ENCODE measurements at places on chromosomes 7 and 10.

GRCh38 chr7:25857376-25858067, 294.5 kb upstream of the NFE2L3 start:
- DNase-seq, result no peak

- DNase-seq, result no peak
Observed at GRCh38 chr10:44725404-44725803, 185.7 kb upstream of the TMEM72 start.

- no peak for DNase-seq
Observed at GRCh38 chr10:31923389-31923788, 5.2 kb downstream of the ARHGAP12 start.

GRCh38 chr7:85529831-85530230, 343.0 kb upstream of the SEMA3D start:
- DNase-seq, result no peak

GRCh38 chr10:36526033-36526432, 599.4 kb upstream of the ANKRD30A start:
- DNase-seq, result no peak

DNA sequence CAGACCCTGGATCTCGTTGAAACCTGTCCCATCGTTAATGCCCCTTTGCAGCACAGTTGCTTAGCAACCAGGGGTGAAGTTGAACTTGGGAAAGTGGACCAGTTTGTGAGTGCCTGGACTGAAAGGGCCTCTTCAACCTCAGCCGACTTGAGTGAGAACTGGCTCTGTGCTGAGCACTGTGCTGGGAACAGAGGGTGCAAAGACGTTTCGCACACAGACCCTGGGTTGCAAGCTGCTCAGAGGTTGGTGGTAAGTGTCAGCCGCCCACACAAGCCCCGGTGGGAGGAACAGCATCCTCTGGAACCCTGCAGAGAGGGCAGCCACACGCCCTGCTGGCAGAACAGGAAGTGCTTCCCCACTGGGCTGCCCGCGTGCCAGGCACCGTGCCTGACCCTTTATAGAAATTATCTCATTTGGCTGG, 89.2 kb downstream of the CARD11 start:
- DNase-seq, result no peak

GRCh38 chr7:99579281-99579955, 18.6 kb upstream of the TMEM225B start:
- DNase-seq, result no peak

DNA sequence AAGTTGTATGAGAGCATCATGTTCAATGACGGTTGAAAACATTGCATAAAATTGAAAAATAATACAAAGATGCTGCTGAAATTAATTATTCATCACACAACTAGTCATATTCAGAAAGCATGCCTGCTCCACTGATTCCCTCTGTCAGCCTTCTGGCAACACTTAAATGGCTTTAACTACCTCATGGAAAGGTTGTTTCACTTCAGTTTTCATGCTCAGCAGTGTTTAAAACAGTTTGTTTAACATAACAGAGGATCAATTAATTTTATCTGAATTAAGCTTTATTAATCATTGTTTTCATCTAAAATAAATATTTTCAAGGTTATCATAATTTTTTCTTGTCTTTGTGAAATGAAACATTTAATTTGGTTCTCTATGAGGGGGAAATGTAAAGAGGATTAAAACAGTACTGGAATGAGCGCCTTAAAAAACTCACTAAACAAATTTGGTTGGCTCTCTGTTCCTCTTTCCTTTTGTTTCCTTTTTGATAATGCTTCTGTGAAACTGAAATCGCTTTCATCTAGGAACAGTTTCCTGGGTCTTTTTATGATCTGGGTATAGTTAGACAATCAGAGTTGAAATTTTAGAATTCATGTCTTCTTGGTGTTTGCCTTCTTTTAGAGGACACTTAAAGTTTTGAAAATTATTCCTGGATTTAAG, 427.4 kb downstream of the SH2D4B start:
- DNase-seq, result no peak

DNA sequence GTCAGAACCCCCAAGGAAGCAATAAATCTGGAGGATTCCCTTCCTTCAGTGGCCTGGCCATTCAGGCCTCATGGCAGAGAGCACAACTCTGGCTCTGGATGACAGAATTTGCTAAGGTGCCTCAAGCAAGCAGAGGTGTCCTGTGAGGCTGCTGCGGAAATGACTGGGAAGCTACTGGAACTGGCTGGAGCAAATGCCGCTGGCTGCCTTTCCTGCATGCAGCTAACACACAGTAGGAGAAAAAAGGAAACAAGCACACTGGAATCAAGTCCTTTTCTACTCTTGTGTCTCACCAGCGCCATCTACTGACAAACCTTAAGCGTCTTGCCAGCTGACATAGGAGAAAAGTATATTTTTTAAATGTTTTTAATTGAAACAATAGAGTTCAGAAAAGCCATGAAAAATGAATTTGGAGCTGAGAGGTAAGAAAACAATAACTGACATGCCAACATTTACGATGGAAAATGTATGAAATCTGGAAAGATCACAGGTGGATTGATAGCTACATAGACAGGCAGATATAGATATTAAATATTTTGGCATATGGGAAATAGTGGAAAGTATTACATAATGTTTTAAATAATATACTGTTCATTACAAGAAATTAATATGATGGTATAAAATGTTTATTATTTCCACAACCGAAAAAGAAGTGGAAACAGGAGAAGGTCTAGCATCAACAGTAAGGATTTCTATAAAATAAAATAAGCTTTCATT, 951.6 kb downstream of the ANKRD7 start:
- DNase-seq, result no peak

GRCh38 chr7:66189695-66190503, 15.2 kb upstream of the TPST1 start:
- DNase-seq, result no peak

DNA sequence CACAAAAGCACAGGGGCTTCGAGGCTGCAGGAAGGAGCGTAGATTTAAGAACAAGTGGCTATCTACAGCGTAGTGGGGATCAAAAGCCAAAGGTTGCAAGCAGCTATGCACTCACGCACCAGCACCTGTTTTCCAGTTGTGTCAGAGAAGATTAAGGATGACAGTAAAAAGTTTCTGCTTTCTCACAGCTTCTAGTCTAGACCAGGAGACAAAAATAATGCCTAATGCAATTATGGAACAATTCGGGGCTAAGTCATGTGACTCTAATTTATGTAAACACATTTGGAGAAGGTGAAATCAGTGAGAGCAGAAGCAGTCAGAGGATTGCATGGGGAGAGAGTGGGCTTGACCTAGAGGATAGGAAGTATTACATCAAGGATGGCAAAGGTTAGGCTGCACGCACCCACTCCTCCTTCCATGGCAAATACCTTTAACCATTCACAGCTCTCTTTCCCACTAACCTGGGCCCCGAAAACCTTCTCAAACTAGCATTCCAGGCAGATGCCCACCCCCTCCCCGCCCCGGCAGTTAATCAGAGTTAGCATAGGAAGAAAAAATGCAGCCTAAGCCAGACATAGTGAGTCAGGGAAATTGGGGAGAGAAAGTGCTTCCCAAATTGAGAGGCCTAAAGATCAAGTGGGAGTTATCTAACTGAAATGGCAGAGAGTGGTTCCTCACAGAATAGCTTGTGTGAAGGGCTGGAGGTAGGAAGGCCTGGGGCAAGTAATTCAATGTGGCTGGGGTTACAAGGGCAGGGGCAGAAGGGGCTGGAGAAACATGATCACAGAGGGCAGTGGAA, 48.2 kb upstream of the GPAM start:
- DNase-seq, result no peak

- DNase-seq, result no peak
Observed at GRCh38 chr7:8742837-8743236, 309.4 kb downstream of the NXPH1 start.

DNA sequence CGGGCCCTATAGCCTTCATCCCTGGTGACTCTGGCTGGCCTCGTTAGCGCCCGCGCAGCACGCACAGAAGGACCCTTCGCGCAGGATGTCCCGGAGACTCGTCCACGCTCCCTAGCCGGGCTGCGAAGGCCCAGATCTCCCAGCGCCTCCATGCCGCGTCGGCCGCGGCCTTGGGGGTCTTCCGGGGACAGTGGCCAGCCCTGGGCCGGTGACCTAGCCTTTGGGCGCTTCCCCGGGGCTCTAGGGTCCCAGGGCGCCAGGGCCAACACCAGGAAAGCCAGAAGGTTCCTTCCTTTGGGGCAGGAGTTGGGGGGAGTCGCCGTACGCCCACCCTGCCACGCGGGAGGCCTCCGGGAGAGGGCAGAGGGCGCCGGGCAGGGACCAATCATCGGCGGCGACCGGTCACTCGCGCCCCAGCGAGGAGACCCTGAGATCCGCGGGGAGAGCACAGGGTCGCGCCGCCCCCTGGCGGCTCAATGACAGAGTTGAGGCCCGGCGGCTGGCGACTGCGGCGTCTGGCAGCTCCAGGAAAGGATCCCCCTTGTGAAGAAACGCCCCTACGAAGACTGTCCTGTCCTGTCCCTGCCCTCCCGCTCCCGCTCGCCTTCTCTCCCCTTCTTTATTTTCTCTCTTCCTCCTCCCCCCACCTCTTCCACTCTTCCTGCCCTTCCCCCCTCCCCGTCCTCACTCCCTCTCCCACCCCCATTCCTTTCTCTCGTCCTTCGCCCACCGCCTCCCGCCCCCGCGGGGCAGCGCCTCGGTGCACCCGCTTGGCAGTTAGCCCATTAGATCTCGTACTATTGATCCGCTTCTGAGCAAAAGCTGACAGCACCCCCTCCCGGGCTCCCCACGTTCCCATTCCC, 62.3 kb upstream of the LBX1 start:
- DNase-seq, result peak; percentile 62

- DNase-seq, result no peak
Observed at GRCh38 chr7:50703654-50704053, 79.0 kb downstream of the GRB10 start.

DNA sequence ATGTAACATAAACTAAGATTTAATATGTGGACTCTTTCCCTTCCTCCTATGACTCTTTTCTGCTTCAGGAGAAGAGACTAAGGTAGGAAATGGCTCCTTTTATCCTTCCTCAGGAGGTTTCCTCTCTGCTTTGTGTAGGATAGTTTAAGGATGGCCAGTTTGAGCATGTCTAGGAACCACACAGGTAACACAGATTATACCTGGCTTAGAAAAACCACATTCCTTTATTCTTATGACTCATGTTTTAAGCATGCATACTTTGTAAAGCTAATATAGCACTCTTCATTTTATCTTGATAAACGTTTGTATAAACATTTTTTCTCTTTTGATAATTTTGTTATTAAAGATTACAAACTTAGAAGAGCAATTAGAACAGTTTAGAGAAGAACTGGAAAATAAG, 57.8 kb downstream of the CYP51A1 start:
- no peak for DNase-seq

DNA sequence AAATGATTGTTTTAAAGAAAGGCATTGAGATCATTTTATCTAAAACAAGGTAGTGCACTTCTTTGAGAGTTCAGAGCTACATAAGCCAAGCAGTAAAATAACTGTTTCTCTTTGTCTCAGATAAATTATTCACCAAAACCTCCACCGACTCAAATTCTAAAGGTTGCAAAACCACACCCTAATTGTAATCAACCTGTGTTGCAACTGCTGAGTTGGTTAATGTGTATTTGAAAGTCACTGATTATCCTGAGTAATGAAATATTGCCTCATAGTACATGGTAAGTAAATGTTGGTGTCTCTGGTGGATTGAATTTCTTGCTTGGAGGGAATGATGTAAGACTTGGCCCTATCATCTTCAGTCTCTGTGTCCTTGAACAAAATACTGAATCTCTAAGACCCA, 35.9 kb upstream of the CYP2C9 start:
- DNase-seq, result no peak

DNA sequence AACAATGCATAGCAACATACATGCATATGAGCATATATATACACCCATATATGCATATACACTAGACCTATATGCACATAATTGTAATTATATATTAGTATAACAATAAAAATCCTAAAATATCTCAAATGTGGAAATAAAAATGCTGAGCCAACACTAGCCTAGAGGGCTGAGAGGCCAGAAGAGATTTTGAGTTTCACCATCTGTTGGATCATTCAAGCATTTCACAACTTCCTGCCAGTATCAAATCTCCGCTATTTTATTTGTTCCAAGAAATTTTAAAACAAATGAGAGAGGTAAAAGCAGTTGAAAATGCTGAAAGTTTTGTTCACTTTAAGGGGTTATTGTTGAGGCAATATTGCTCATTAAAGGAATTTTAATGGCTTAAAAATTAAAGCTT, 187.0 kb downstream of the PCDH15 start:
- no peak for DNase-seq

- no peak for DNase-seq
Observed at GRCh38 chr7:113891031-113891350, 27.8 kb downstream of the PPP1R3A start.

GRCh38 chr7:137681657-137682562, 164.9 kb downstream of the DGKI start:
- DNase-seq, result no peak

- no peak for DNase-seq
Observed at GRCh38 chr7:130793855-130794618, 60.0 kb upstream of the KLF14 start.

DNA sequence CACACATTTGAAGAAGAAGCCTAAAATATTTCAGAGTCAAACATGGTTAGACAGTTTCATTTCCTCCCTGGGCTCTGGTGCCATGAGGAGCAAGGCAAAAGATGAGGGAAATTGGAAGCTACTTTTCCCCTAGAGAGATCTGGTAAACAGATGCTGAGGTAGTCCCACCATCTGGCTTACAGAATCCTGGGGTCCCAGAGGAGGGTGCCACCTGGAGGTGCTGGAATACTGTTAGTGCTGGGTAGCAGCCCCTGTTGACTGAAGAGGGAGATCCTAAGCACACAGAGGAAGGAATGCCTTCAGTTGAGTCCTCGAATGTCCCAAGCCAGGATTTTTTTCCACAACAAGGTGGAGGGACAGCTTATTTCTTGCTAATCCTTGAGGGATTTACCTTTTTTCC, 160.1 kb downstream of the FZD1 start:
- DNase-seq, result no peak

DNA sequence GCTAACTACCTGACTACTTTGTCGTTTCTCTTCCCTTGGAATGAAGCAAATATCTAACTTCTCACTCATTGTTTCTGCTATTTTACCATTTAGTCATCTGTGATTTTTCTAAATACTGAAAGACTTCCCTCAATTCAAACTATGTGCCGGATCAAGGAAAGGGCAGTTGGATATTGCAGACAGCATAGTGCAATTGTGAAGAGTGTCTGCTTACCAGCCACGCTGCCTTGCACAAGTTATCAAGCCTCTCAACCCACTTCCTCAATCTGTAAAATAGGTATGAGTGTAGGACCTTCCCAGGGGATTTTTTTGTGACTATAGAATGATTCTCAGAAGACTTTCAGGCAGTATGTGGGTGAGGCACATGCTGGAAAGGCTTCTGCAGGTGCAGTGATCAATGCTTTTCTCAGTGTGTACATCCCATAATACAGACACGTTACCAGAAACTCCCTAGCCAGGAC, 54.3 kb downstream of the EGFR start:
- no peak for DNase-seq

DNA sequence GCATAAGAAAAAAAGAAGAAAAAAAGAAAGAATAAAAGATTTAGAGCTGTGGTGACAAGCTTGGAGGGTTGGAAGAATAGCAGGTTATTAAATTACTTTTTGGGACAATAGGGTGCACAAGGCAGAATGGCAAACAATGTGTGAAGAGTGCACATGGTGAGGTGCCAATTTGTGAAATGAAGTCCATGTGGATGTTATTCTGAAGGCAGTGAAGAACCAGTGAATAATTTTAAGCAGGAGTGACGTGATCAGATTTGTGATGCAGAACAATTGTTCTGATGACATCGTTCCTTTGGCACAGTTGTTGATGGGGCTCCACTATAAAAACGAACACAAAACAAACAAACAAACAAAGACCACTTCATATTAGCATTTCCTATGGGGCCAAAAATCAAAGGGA, 700.3 kb downstream of the NRG3 start:
- DNase-seq, result no peak

- DNase-seq, result no peak
Observed at GRCh38 chr7:116632384-116632783, 39.6 kb upstream of the MET start.

Data from GM12892 (cell line).